CMK (cell line): ENCODE measurements at places on chromosomes 12 and 14.

DNA sequence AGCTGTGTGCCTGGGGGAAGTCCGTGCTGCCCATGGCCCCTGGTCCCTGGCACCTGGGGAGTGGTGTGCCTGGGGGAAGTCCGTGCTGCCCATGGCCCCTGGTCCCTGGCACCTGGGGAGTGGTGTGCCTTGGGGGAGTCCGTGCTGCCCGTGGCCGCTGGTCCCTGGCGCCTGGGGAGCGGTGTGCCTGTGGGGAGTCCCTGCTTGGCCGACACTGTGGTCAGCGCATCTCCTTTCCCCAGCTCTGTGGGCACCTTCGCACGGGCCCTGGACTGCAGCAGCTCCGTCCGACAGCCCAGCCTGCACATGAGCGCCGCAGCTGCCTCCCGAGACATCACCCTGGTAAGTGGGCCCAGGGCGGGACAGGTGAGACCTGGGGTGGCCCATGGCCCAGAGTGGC lies 14.5 kb upstream of the CRIP2 start:
- no peak for DNase-seq

GRCh38 chr12:109927622-109928021 lies 27.5 kb downstream of the TCHP start:
- DNase-seq, result no peak

GRCh38 chr14:56207626-56208292 lies 89.5 kb downstream of the PELI2 start:
- no peak for DNase-seq

- DNase-seq, result no peak
These were observed 4.4 kb upstream of the P2RX4 start for GRCh38 chr12:121205491-121205890.

DNA sequence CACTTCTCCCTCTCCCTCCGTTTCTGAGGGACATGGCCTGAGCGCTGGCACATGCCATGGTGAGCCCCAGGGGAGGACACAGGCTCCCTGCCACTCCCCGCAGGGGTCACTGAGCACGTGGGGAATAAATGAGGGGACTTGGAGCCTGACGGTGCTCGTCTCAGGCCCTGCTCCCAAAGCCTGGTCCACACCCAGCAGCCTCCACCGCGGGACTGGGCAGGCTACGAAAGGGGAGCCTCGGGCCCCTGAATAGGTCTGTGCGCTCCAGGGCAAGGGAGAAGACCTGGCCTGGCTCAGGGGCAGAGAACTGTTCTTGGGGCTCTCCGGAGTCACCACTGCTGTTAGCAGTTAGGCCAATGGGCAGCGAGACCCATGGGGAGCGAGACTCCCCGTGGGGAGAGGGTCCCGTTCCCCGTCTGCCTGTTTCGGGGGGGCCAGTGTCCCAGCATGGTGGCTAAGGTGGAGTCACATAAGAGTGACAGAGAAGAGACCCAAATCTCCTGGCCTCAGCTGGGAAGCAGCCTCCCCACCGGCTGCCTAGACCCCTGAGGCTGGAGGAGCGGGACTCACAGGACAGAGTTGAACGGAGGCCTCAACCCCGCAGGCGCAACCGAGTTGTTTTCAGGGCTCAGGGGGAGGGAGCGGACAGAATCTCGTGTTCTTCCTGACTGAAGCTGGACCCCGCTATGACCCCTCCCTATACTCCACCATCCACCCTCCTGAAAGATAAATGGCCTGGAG lies 329.8 kb upstream of the SFSWAP start:
- DNase-seq, result no peak

DNA sequence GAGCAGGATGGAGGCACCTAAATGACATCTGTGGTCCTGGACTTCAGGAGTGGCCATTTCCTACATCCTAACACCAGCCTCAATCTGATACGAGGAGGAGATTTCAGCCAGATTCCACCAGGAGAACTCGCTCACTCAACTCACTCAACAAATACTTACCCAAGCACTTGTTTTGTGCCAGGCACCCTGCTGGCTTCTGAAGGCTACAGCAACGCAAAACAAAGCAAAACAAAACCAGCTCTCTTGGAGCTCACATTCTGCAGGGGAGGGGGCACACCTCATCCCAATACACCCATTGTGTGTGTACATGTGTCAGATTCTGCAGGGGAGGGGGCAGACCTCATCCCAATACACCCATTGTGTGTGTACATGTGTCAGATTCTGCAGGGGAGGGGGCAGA lies 144.8 kb downstream of the PIWIL1 start:
- no peak for DNase-seq

DNA sequence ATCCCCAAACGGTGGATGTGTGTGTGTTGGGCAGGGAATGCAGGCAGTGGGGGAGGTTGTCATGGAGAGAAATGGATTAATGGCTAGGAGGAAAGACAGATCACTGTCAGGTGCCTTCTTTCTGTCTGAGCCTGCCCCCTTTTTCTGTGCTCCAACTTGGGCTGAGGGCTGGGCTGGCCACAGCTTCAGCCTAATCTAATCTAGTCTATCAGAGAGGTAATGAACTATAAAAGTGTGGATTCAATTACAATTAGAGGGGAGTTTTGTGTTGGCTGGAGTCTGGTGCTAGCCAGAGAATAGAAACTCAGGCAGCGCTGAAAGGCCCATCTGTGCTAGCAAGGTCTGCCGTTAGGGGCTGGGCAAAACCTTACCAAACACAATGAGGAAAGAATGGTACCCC lies 41.2 kb downstream of the NEUROD4 start:
- DNase-seq, result no peak

DNA sequence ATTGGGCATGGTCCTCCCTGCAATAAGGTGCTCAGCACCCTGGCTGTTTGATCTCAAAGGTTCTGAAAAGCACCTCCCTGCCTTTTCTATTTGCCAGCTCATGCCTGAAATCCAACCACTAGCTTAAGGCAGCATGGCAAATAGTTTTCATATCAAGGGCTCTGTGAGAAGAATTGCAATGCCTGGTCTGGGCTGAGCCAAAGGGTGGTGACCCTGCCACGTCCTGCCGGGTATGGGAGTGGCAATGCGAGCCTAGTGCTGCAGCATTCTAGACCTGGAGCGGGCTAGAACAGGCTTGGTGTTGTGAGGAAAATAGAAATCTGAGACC lies 2.3 kb upstream of the SCNN1A start:
- no peak for DNase-seq

GRCh38 chr12:81077329-81077685 lies 572 bp upstream of the ACSS3 start:
- no peak for DNase-seq

- no peak for DNase-seq
These were observed 130.3 kb downstream of the IGF1 start for GRCh38 chr12:102350070-102350469.

- no peak for DNase-seq
These were observed 1107.4 kb upstream of the SEL1L start for GRCh38 chr14:82641050-82641540.

GRCh38 chr14:106318700-106319099 lies 792.3 kb downstream of the TMEM121 start:
- no peak for DNase-seq

DNA sequence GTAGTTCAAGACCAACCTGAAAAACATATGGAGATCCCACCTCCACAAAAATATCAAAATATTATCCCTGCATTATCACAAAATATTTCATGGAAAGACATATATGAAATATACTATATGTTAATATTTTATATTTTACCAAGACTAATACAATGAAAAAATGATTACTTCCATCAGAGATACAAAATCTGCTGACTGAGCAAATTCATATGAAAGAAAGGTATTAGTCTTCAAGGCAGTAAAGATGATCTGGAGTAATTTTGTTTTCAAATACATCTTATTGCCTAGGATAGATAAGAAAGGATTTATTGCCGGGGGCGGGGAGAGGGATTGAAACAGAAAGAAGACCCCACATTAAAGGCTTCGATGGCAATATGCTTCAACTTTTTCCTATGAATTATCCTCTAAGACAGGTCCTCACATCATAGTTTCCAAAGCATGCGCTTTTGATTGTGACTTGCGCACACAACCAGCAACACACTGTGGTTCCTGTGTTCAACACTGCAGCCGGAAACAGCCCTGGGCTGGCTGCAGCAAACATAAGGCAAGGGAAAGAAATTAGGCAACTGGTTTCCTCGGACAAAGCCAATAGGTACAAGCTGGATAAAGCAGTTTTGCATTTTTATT lies 83.2 kb downstream of the SPPL3 start:
- DNase-seq, result no peak

GRCh38 chr12:46946137-46946536 lies 120.3 kb upstream of the SLC38A4 start:
- DNase-seq, result no peak

DNA sequence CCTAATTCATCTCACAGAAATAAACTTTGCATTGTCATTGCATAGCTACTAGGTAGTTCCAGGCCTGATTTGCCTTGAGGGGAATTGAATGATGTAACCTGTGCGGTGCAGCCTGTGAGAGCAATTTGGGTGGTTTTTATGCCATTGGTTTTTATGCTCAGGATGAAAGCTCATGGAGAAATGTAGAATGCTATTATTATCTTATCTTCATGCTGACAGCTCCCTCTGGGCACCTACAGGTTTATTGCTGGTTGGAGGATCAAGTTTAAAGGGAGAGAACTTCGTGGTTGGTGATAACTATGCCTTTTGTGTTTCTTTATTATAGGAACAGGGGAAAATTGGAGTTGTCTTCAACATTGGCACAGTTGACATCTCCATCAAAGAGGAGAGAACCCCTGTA lies 547.9 kb downstream of the DIO2 start:
- DNase-seq, result no peak

- no peak for DNase-seq
These were observed 70.7 kb downstream of the RASSF9 start for GRCh38 chr12:85765453-85765869.

GRCh38 chr12:99722690-99723486 lies 75.3 kb downstream of the GARIN6 start:
- no peak for DNase-seq

GRCh38 chr14:77409131-77409533 lies 14.2 kb downstream of the NOXRED1 start:
- no peak for DNase-seq

DNA sequence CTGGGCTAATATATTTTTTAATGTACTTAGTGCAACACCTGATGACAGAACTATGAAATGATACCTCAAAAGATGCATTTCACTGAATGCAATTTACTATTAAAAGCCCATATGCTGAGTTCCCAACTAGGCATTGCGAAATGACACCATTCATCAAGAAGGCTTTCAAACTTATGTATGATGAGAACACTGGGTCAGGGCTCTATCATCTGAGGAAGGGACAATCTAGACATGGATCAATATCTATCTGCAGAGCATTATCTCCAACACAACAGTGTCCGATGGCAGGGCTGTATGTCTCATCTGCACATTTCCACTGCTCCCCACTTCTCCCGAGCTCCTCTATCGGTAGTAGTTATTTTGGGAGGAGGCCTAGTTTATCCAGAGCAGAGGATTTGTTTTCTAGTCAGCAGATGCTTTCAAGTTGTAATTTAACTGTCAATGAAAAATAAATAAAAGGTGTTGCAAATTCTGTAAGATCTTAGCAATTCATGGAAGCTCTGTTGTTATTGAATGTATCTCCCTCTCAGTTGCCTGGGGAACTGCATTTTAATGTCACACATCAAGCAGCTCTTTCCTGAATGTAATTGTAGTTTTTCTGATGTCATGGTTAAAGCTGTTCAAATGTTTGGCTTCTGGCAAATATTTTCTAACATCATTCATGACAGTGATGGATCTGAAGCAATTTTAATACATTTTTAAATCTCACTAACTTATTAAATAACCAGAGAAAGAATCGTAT lies 7.4 kb upstream of the GCH1 start:
- no peak for DNase-seq

- DNase-seq, result no peak
These were observed 52.9 kb downstream of the ANO6 start for GRCh38 chr12:45268672-45269411.

DNA sequence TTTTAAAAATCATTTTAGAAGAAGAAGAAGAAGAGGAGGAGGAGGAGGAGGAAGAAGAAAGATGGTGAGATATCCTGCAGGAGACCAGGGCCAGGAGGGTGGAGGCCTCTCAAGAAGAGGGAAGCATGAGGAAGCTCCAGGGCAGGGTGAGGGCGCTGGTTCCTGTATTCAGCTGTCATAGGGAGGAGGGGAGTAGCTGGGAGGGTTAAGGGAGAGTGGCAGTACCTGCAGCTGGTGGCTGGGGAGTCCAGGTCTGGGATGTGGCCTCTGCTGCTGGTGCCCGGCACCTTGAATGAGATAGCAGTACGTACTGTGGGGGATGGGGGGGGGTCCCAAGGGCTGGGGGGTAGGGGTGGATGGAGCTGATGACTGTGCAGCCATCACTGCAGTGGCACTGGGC lies 9.8 kb downstream of the RBP5 start:
- DNase-seq, result no peak

DNA sequence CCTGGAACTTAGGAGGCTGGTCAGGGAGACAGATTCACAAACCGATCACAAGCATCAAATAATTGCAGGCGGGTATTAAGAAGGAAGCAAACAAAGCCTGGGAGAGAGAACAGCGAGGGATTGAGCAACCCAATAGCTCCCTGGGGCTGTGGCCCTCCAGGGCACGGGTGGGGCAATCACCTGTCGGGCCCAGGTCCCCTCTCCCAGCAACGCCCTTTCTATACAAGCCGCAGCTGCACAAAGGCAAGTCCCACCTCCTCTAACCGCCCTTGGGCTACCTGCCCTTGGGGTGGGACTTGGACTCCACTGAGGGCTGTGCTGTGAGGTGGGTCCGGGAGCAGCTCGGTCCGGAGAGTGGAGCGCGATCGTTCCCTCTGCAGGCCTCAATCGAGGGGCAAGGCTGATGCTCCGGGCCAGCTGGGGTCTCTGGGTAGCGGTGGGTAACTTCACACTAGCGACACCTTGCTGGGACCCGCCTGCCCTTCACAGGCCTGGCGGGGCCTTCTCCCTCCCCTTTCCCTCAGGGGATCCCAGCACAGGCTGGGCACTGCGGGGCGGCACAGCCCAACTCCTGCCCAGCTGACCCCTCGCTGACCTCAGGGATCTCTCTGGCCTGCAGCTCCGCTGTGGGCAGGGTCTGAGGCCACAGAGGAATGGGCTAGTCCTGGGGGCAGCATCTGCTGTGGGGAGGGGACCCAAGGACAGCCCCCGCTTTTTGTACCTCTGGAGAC lies 8.0 kb downstream of the PHB2 start:
- no peak for DNase-seq

DNA sequence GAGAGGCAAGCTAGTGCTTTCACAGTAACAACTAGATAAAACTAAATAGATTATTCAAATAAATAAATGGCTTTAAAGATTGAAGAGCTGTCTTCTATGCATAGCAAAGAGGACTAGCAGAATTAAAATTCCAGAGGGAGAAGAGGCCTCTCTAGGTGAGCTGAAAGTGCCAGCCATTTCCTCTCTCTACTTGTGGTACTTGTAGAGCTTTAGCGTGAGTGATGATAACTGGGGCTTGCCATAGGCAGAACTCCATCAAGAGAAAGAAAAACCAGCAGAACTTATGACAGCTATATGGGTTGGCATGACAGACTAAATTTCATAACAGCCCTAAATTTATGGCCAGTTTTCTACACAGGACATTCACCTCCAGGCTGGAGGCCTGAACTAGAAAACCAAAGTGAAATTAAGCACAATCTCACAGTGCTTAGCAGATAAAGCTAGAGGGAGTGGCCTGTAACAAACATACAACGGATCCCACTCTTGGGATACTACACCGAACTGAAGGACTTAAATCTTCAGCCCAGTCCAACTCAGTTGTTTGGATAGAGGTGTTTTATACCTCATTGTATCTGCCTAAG lies 11.0 kb downstream of the SPTLC2 start:
- DNase-seq, result no peak

- DNase-seq, result no peak
These were observed 275.9 kb downstream of the TMEM132C start for GRCh38 chr12:128542844-128543243.
